ENCODE measurements at places on chromosomes 4 and X. TPM values are rescaled to one million over a fixed set of nuclear protein-coding genes. Genes with fewer than 3 reads are reported as not detected.
A peak's percentile ranks its signal among the peaks of the same experiment; 100 is the strongest.

The LINC00632 gene
- total RNA-seq: 2.1 TPM

GRCh38 chr4:143424276-143424675, 87.6 kb downstream of the GAB1 start:
- H3K36me3 ChIP-seq: no peaks in the 10 kb centered on the region
- peaks cover 2% of the 10 kb centered on the region for H3K4me1 ChIP-seq
- no peak overlapping the region for H3K27ac ChIP-seq
- H3K4me3 ChIP-seq: no peak overlapping the region
- DNase-seq: no peak

GRCh38 chr4:155822572-155822971, 43.5 kb downstream of the ASIC5 start:
- peak; percentile 17 for DNase-seq
- H3K4me3 ChIP-seq: no peak overlapping the region
- H3K4me1 ChIP-seq: no peaks in the 10 kb centered on the region

The SHROOM4 gene
- 0.50 TPM for total RNA-seq

The DACH2 gene
- 0.51 TPM for total RNA-seq

The EDA gene
- total RNA-seq: 0.26 TPM

The P2RY8 gene
- total RNA-seq: not detected

DNA sequence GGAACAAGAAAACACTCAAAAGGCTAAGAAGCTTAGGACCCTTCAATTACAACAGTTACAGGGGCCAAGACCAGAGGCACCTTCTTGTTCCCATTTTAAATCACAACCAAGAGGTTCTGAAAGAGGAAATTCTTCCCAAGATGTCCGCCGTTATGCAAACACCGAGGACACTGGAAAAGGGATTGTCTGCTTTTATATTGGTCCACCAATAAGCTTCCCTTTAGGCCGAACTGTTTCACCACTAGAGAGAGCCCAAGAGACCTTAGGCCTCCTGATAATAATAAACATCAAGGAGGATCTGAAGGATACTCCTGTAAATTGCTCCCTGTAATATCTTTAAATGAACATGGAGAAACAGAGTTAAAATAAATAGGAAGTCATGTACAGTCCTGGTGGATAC, 92.6 kb upstream of the NLRP2B start:
- no peak overlapping the region for H3K27ac ChIP-seq
- no peak overlapping the region for H3K4me3 ChIP-seq
- no peak for DNase-seq
- no peaks in the 10 kb centered on the region for H3K36me3 ChIP-seq
- no peaks in the 10 kb centered on the region for H3K4me1 ChIP-seq
- H3K27me3 ChIP-seq: no peaks in the 10 kb centered on the region

DNA sequence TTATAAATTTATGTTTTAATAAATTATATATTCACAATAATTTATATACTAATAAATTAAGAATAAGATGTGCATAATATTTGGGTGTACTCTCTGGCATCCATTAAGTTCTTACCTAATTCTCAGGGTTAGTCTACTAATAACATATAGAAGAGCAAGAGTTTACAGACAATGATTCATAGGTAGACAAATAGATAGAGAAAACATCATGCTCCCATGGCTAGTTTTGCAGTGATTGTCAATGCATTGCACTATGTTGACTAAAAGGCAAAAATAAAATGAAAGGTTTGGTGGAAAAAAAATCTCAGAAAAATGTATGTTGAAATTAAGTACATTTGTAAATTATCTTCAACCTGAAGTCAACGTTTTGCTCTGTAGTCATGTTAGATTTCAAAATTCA, 606.0 kb downstream of the KCTD8 start:
- no peak overlapping the region for H3K4me3 ChIP-seq
- no peaks in the 10 kb centered on the region for H3K27me3 ChIP-seq
- H3K36me3 ChIP-seq: no peaks in the 10 kb centered on the region
- no peaks in the 10 kb centered on the region for H3K4me1 ChIP-seq

DNA sequence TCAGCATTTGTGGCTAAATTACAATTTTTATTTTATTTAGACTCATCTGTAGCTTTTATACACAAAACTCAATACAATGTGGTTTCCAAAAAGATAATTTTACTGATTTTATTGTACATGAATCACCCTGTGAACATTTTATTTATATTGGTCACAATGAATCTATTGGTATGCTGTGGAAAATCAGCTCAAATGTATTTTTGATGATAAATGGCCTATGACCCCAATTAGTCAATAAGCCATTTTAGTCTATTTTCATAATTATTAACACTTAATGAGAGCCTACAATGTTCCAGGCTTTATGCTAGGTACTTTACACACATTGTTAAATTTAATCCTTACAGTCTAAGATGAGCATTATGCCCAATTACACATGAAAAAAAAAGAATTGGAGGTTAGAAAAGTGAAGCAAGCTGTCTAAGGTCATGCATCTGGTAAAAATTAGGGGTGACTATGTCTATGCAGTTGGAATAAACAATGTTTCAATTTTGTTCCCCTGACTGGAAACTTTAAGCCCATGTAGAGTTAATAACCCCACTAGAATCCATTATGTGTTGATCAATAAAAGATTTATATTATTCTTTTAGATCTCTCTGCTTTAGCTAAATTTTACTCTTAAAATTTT, 344.7 kb downstream of the PABPC4L start:
- H3K4me3 ChIP-seq: no peak overlapping the region
- DNase-seq: no peak
- H3K36me3 ChIP-seq: no peaks in the 10 kb centered on the region
- no peaks in the 10 kb centered on the region for H3K27me3 ChIP-seq
- no peak overlapping the region for H3K27ac ChIP-seq

- H3K27me3 ChIP-seq: no peaks in the 10 kb centered on the region
- H3K4me1 ChIP-seq: no peaks in the 10 kb centered on the region
- no peaks in the 10 kb centered on the region for H3K36me3 ChIP-seq
- H3K27ac ChIP-seq: no peak overlapping the region
Observed at GRCh38 chr4:103372002-103372558, 173.9 kb upstream of the CENPE start.

DNA sequence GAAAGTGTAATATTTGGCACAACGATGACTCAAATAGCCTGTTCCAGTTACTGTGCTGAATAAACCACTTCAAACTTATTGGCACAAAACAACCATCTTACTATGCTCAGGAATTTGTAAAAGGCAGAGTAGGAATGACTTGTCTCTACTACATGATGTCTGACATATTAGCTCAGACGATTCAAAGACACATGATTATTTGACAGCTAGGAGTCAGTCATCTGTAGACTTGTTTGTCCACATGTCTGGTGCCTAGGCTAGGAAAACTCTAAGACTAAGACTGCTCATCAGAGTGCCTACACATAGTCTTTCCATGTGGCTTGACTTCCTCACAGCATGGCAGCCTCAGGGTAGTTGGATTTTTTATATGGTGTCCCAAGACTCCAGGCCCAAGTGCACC, 154.5 kb downstream of the FANCB start:
- no peak overlapping the region for H3K4me3 ChIP-seq
- H3K27ac ChIP-seq: no peak overlapping the region
- no peaks in the 10 kb centered on the region for H3K36me3 ChIP-seq
- no peaks in the 10 kb centered on the region for H3K27me3 ChIP-seq
- H3K4me1 ChIP-seq: no peaks in the 10 kb centered on the region

The ADH7 gene
- total RNA-seq: not detected

The PRRG1 gene
- total RNA-seq: 6.2 TPM

The SLC2A9 gene
- total RNA-seq: 2.3 TPM

The CENPVL2 gene
- total RNA-seq: not detected

The EGFL6 gene
- 2.1 TPM for total RNA-seq

The ANKRD37 gene
- total RNA-seq: 3.3 TPM

DNA sequence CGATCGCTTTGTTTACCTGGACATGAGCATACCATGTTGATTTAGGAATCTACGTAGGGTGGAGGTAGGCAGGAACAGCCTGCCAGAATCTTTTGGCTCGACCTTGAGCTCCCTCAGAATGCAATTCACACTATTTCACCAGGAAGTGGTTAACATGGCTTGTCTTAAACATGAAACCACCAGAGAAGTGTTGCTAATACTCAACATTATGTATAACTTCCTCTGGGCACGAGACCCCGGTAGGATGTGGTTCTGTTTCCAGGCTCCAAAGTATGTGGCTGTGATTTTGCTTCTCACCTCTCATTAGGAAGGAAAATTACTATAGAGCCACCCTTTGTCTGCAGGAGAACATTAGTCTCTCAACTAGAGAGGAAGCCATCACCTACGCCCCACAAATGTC, 59.0 kb upstream of the VCX3B start:
- no peaks in the 10 kb centered on the region for H3K27me3 ChIP-seq
- no peak overlapping the region for H3K27ac ChIP-seq
- H3K4me3 ChIP-seq: no peak overlapping the region
- no peaks in the 10 kb centered on the region for H3K36me3 ChIP-seq

The NOA1 gene
- 15.0 TPM for total RNA-seq

The POLN gene
- 5.6 TPM for total RNA-seq

DNA sequence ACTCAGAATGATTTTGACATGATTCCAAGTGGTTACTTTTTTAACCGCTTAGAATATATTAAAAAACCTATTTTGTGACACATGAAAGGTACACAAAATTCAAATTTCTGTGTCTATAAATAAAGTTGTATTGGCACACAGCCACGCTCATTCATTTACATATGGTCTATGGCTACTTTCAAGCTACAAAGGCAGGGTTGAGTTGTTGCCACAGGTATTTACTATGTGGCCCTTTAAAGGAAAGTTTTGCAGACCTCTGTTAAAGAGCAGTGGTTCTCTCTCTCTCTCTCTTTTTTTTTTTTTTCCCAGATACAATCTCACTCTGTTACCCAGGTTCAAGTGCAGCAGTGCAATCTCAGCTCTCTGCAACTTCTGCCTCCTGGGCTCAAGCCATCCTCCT, 23.0 kb downstream of the GPM6B start:
- no peak overlapping the region for H3K27ac ChIP-seq
- no peak for DNase-seq
- no peaks in the 10 kb centered on the region for H3K4me1 ChIP-seq
- no peak overlapping the region for H3K4me3 ChIP-seq

The RTL5 gene
- 4.5 TPM for total RNA-seq

DNA sequence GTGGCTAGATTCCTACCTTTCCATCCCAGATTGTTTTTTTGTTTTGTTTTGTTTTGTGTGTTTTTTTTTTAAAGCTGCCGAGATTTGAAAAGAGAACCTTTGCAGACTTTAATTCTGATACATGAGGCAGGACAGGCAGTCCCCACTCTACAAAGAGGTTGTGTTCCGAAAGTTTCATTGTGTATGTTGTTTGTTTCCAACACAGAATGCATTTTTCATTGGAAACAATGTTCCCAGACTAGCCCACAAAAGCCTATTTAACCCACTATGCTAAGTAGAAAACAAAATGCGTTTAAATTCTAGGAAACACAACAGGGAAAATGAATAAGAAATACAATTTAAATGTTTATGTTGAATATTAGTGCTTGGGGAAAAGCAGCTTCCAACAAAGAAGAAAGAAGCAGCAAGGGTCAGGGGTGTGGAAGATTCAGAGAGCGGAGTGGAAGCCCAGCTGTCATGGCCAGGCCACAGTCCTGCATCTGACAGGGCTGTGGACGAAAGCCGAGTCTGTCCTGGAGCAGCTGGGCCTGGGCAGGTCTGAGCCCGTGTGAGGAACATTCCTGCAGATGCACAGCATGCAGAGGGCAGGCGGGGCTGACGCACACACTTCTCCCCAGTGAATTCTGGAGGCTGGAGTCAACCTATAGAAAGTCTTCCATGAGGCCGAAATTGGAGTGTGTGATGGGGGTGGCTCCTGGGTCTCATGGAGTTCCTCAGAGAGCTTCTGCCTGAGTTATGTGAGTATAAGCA, 12.4 kb upstream of the SETD7 start:
- H3K27me3 ChIP-seq: peaks cover under 1% of the 10 kb centered on the region
- no peak overlapping the region for H3K27ac ChIP-seq
- H3K4me1 ChIP-seq: no peaks in the 10 kb centered on the region
- H3K36me3 ChIP-seq: no peaks in the 10 kb centered on the region
- no peak overlapping the region for H3K4me3 ChIP-seq

GRCh38 chr4:167435786-167436185, 201.5 kb upstream of the SPOCK3 start:
- H3K27ac ChIP-seq: no peak overlapping the region
- DNase-seq: no peak
- H3K36me3 ChIP-seq: no peaks in the 10 kb centered on the region
- H3K4me1 ChIP-seq: no peaks in the 10 kb centered on the region

DNA sequence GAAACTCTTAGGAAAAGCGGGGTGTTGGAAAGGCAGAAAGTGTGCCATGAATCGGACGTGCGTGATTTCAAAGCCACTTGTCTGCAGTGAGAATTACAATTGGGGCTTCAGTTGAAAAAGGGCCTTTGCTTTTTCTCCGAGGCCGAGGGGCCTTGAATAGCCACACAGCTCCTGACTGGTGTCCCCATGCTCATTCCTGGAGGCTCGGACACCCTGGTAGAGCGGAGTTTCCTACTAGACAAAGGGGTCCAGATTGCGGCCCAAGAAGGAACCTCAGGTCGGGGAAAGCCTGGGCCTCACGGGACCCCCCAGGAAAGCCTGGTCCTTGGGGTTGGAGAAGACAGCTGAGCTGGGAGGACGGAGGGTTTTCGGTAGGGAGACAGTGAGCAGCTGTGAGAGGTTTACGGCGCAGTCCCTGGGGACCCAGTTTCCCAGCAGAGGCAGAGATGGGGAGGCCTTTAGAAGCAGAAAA, 3.0 kb upstream of the SHOX start:
- no peak overlapping the region for H3K4me3 ChIP-seq
- no peaks in the 10 kb centered on the region for H3K4me1 ChIP-seq
- no peaks in the 10 kb centered on the region for H3K36me3 ChIP-seq
- no peaks in the 10 kb centered on the region for H3K27me3 ChIP-seq
- H3K27ac ChIP-seq: no peak overlapping the region

- H3K36me3 ChIP-seq: no peaks in the 10 kb centered on the region
- H3K4me1 ChIP-seq: no peaks in the 10 kb centered on the region
- DNase-seq: no peak
- H3K27ac ChIP-seq: no peak overlapping the region
Observed at GRCh38 chr4:166896254-166896653, 338.0 kb downstream of the SPOCK3 start.

DNA sequence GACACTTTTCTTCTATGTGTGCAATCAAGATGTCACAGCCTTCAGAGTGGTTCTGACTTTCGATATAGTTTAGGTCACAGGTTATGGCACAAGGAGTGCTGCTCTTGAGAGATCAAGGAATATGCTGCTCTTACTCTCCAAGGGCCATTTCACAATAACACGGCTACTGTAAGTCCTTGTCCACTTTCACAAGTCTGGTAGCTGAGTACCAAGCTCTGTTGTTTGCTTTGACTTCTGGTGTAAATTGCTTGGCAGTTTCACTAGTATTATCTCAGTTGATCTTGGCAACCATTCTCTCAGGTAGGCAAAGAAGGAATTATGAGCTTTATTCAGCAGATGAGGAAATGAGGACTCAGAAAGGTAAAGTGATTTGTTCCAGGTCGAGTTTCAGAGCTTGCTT, 35.4 kb upstream of the SPANXB1 start:
- no peaks in the 10 kb centered on the region for H3K36me3 ChIP-seq
- no peak overlapping the region for H3K4me3 ChIP-seq
- H3K4me1 ChIP-seq: no peaks in the 10 kb centered on the region

The CEP135 gene
- 5.9 TPM for total RNA-seq

The FGF2 gene
- total RNA-seq: 57.8 TPM

Data from fibroblast of lung (primary cell).